ENCODE measurements at places on chromosomes 16 and 17.

DNA sequence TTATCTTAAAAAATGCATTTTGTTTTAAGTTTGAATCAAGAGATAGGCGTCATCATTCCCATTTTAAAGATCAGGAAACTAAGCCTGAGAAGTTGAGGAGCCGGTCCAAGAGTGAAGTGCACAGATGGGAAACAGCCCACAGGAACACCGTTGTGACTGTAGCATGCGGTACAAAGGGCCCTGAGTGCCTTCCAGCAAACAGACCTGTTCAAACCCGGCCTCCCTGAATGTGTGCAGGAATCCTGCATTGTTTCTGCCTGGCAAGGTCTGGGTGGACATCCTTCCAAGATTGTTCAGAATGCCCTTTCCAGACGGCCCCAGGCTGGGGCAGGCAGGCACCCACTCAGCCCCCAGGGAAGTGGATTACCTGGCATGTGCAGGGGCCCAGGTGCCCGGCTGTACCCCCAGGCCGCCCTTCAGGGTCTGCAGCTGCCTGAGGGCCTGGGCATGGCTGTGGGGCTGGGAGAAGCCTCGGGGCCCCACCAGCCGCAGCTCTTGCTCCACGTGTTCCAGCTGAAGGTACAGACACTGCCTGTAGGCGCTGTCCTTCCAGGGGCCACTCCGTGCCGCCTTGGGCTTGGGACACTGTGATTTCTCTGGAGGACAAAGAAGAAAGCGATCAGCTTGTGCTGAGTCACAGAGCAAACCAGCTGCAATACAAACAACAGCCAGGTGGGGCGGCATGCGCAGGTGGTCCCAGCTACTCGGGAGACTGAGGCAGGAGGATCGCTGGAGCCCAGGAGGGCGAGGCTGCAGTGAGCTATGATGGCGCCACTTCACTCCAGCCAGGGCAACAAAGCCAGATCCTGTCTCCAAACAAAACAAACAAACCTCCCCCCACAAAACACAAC, 45.0 kb upstream of the GCSH start:
- DNase-seq, result no peak

- no peak for DNase-seq
Observed at GRCh38 chr16:89453501-89454321, 36.6 kb downstream of the ANKRD11 start.

- no peak for DNase-seq
Observed at GRCh38 chr16:12339686-12340085, 363.2 kb downstream of the SNX29 start.

DNA sequence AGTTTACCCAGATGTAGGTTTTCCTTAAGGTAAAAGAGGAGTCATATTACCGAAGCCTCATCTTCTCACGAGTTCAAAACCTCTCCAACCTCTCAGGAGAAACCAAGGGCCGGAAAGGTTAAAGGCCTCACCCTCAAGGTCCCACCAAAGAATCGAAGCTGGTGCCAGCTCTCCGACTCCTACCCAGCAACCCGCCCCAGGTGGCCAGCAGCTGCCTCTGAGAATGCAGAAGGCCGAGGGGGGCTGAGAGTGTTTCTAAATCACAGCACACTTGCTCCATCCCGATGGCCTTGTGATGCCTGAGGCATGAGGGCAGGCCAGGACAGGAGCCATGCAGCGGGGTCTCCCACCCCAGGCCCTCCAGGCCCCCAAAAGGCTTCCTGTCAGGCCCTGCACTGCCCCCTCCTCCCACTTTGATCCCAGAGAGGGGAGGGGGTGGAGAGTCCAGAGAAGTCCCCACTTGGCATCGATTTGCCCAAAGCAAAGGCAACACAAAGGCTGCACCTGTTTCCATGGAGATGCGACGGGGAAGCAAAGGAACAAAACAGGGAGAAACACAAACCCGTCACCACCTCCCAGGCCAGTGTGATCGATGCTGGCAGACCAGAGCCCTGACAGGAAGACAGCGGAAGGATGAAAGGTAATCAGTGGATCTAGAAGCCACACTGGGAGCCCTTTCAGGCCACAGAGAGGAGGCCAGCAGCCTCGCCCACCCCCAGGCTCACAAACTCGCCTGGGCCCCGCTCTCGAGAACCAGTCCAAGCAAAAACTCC, 39.0 kb downstream of the CUEDC1 start:
- DNase-seq, result no peak

GRCh38 chr17:77002103-77003045, 134.2 kb downstream of the MGAT5B start:
- no peak for DNase-seq

DNA sequence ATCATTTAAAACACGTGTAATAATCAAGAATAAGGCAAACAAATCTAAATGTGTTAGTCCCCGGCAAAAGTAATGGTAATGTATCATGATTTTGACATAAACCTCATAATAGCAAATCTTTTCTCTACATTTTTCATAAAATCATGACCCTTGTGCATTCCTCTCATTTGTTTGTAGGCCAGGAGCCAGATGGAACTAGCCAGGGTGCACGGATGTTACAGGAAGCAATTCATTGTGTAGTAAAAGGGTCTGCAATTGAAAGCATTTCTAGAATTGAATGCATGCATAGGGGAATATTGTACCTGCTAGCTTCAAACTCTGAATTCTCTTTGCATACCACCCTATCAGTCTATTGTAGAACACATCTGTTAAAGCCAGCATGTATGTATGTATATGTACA, 66.6 kb downstream of the CNTNAP4 start:
- no peak for DNase-seq

DNA sequence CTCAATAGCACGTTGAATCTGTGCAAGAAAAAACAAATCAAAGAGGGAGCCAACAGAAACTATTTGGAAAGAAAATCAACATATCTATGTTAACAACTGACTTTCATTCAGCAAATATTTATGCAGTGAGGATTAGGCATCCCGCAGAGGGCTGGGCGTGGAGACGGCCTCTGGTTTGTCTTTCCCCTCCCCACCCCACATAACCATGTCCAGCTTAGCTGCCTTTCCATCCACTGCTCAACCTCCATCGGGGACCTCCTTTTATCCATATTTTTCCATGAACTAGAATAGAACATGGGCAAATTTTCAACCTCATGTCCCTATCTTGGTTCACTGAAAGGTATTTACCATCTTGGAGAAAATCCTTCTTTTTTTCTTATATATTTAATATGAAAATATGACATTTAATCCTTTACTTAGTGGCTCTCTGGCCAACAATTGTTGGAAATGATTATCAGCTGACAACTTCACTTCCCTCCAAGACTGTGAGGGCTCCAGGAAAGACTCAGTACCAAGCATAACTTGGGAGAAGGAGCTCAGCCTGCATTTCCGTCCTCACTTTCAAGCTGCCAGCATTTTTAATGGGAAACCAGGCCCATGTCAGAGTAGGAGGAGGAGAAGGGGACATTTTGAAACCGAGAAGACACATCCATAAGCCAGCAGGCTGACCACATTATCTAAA, 462.6 kb upstream of the MAF start:
- no peak for DNase-seq

- DNase-seq, result no peak
Observed at GRCh38 chr17:65018610-65019316, 37.8 kb downstream of the GNA13 start.

GRCh38 chr16:19130385-19130784, 16.6 kb downstream of the ITPRIPL2 start:
- DNase-seq, result no peak

GRCh38 chr17:80460429-80460834, 16.0 kb downstream of the NPTX1 start:
- DNase-seq, result no peak

- DNase-seq, result no peak
Observed at GRCh38 chr17:1174263-1174880, 5.4 kb downstream of the ABR start.

Measured in activated T-helper 9 cell treated with anti-CD3 and anti-CD28 coated beads, Interleukin-2, amount 50 U/mL, for 16 hours (primary cell).